Omental fat pad (tissue), 4 donors: ENCODE measurements at places on chromosomes 6 and 20.

GRCh38 chr6:137832110-137832509, 34.9 kb upstream of the TNFAIP3 start:
- no peak for DNase-seq

DNA sequence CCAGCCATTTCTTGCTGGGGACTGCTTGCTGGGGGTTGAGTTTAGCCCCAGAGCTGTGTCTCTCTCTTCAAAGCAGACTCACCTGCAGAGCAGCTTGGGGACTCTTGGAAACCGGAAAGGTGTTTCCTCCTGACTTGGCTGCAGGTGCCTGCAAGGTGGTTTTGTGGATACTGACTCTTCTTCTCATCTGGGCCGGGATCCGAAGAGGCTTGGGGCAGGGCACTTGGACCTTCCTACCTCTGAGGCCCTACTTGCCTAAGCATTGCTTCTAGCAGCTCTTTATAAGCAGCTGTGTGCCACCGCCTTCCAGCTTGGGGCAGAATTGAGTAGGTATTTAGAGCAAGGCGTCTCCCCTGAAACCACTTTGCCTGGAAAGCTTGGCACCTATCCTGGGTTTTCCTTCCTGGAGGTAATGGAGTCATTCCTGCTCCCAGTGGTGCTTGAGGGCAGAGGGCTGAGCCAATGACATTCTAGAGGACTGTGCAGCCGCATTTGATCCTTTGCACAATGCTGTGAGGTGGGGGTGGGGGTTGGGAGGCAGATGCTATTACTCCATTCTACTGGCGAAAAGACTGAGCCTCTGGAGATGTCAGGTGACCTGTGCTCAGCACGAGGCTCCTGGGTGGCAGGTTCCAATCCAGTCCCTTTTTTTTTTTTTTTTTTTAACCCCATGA, 3.4 kb upstream of the CTSZ start:
- DNase-seq: no peak

DNA sequence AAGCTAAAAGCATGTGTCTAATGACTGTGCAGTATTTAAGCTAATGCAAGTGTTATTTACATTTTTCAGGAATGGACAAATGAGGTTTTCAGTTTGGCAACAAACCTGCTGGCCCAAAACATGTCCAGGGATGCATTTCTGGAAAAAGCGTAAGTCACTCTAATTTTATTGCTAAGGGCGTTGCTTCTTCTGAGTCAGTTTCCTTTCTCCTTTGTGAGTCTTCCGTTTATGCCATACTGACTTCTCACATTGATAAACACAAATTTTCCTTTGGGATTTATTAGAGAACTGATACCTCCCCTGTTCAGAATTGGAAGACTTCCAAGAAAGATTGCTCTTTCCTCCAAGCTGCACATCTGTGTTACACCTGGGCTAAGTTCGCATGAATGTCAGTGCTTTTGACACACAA, 422.9 kb upstream of the PLCB4 start:
- DNase-seq: no peak

GRCh38 chr6:27076116-27076515, 171.4 kb upstream of the PRSS16 start:
- no peak for DNase-seq

- DNase-seq: no peak
Observed at GRCh38 chr20:43925801-43926200, 11.1 kb downstream of the TOX2 start.

- no peak for DNase-seq
Observed at GRCh38 chr6:122838060-122838780, 49.2 kb downstream of the SMPDL3A start.

DNA sequence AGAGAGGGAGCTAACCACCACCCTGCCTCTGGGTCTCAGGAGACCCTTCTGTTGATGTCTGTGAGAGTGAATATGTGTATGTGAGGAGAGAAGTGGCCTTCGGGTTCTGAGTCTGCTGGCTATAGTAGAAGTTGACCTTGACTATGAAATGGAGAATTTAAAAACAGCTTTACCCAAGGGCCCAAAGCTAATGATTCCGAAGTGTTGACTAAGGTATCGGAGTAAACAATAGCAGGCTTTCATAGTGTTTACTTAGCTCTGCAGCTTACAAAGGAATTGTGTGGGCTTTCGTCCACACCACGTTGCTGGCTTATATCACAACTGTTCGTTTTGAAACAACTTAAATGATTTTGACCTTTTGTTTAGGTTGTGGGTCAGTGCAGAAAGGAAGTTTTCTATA, 126.5 kb upstream of the JAG1 start:
- DNase-seq: no peak

DNA sequence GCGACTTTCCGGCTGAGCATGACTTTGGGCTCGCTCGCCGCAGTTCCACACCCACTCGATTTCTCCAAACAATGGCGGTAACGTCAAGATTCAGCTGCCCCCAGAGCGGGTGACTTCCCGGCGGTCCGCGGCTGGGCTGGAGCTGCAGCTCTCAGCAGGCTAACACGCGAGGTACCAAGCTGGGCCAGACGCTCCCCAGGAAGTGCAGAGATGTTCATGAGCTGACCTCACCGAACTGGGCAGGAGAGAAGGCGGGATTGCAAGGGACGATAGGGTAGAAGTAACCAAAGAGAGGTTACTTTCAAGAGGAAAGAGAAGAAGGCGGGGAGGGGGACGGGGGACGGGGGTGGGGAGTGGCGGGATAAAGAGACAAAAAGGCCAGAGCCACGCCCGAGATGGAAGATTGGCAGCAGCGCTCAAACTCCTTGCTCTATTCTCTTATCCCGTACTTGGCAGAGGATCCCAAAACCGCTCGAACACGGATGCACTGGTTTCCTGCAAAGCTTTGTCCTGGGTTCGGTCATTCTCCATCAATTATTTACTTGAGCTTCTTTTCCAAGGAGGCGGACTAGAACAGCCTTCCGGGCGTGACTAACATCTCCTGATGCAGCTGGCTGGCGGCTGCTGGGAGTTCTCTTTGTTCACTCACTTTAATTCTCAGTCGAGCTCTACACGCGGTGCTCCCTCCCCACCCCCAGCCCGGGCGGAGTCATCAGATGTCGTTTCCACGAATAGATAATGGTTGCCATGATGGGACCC, at the start of gene MTCL3:
Gene MTCL3, minus strand, starts transcription at position 626 of the 759 bp plus-strand sequence.
- no peak for DNase-seq

DNA sequence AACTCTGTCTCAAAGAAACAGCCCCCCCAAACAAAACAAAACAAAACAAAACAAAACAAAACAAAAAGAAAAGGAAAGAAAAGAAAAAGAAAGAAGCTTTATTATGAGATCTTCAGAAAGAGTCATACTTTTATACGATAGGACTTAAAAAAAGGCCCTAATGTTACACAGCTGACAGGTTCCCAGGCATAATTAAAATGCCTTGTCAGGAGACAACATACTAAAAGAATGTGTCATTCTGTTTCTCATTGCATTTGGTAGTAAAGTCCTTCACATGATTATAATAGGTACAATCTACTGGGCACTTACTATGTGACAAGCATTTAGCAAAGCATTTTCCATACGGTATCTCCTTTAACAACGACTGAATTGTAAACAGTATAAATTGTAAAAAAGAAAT, 36.4 kb upstream of the RPN2 start:
- DNase-seq: no peak

DNA sequence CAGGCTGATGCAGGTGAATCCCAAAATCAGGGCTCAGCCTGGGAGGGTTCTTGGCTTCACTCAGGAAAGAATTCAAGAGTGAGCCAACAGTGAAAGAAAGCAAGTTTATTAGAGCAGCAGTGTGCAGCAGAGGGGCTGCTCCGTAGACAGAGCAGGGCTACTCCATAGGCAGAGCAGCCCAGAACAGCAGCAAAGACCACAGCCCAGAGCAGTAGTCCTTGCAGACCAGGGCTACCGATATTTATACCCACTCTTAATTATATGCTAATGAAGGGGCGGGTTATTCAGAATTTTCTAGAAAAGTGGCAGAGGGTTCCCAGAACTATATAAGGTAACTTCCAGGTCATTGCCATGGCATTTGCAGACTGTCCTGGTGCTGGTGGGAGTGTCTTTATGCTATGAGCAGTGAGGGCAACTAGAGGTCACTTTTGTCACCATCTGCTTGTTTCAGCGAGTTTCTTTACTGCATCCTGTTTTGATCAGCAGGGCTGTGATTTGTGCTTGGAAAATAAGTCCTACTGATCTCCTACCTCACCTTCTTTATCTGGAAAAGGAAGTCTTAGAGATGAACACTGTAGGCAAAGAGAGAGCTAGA, 39.8 kb upstream of the PTPN1 start:
- DNase-seq: no peak

- DNase-seq: no peak
Observed at GRCh38 chr6:83824831-83825230, 28.3 kb upstream of the RIPPLY2 start.

DNA sequence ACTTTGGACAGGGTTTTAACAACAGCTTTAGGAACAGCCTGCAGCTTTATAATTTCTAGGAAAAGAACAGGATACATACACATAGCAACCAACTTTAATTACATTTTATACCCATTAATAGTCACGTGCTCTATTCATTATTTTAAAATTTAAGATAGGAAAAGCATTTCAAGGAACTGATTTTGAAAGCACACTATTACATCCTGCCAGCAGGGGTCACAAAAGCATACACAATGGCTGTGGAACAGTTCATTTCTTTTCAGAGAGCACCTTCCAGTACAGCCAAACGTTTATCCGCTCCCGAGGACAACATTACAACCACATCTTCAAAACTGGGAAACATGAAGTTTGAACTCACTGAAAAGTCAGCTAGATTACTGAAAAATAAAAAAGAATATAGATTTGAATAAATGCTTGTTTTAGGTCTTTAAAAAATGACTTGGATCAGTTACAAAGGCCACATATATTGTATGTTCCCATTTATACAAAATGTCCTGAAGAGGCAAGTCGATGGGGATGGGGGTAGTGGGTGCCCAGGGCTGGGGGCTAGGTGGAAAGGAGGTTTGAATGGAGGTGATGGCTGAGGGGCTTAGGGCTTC, 104.6 kb upstream of the EXOC2 start:
- DNase-seq: no peak

DNA sequence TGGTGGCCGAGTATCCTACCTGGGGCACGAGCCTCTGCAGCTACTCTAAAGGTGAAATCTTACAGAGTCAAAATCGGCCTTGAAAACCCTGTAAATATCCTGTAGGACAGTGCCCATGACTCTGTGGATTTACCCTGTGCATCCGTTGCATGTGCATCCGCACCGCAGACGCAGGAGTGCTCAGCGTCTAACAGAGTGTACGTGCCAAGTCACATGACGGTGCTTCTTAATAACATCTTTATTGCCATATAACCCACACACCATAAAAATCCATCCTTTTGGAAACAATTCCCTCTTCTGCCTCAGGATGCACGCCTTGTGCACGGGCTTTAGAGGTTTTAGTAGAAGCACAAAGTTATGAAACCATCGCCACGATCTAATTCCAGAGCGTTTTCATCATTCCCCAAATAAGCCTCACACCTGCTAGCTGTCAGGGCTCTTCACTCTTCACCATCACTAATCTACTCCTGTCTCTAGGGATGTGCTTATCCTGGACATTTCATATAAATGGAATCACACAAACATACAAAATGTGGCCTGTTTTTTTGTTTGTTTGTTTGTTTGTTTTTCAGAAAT, 384.5 kb upstream of the SULF2 start:
- no peak for DNase-seq

GRCh38 chr20:3631534-3631933, 31.7 kb downstream of the GFRA4 start:
- DNase-seq: no peak

DNA sequence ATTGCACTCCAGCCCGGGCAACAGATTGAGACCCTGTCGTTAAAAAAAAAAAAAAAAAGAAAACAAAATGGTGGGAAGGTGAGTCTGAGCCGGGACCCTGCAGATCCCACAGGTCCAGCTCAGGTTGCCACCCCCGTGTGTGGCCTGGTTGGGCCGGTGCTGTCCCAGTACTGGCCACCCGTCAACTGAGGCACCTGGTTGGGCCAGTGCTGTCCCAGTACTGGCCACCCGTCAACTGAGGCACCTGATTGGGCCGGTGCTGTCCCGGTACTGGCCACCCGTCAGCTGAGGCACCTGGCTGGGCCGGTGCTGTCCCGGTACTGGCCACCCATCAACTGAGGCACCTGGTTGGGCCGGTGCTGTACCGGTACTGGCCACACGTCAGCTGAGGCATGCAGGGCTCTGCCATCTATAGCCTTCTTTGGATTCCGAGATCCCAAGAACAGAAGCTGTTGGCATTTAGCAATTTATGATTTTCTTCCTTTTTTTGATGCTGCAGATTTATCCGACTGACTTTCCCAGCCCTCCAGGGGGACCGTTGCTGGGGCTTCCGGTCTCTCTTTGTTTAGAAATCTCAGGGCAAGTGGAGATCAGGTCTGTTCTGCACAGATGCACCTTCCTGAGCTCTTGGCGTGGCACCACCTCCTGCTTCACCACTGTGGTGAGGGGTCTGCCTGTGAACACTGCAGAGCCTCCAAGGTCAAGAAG, 113.8 kb downstream of the SYCP2 start:
- DNase-seq: no peak

DNA sequence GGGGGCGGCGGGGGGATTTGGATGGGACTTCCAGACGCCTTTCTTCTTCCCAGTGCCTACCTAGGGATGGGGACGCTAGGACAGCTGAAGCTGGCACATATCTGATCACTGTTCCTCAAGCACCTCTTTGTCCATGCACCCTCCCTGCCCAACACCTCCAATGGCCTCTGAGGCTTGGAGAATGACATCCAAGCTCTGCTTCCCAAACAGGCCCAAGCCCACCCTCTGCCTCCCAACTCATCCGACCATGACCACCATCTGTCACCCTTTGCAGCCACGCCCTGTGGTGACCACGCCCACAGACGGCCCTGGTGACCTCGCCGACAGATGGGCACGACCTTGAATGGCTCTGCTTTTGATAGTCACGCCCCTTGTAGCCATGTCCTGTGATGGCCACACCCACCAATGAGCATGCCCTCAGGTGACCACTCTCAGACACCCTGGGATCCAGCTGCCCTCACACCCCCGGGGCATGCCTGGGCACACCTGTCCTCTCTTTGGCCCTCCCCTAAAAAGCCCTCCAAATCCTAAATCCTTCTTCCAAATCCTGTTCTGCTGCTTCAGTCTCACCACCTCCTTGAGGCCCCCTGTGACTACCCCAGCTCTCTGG, 51.0 kb downstream of the SSR1 start:
- DNase-seq: no peak

DNA sequence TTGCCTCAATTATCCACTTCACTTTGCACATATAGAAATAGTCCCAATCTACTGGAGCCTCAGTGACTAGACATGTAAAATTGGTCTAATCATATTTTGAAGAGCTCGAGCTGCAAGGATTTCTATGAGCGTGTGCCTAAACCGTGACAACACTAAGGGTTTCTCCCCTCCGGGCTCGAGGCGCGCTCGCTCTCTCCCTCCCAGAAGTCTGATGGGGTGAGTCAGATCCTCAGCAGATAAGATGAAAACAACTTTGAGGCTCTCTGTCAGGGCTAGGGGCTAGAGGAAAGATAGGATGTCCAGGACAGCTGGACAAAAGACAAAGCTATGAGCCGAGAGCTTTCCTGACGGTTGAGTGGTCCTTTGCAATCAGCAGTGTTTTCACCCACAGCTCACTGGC, 16.8 kb downstream of the GNAS-AS1 start:
- DNase-seq: no peak

DNA sequence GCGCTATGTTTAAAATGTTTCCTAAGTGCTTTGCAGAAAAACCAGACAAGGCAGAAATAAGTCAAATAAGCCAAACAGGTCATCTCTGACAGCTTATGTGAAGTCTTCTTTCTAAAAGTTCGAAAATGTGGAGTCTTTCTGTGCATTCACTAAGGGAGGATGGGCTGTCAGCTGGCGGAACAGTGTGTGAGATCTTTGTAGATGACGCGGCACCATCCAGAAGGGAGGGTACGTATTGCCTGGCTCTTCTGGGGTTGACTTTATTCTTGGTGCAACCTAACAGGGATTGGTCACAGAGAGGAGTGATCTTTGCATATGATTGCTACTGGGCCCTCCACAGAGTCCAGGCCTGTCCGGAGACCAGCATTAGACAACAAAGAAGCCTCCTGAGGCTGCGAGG, 114.5 kb upstream of the EDN1 start:
- DNase-seq: no peak
